ENCODE measurements at places on chromosomes 3 and 15.
A peak's percentile ranks its signal among the peaks of the same experiment; 100 is the strongest.

DNA sequence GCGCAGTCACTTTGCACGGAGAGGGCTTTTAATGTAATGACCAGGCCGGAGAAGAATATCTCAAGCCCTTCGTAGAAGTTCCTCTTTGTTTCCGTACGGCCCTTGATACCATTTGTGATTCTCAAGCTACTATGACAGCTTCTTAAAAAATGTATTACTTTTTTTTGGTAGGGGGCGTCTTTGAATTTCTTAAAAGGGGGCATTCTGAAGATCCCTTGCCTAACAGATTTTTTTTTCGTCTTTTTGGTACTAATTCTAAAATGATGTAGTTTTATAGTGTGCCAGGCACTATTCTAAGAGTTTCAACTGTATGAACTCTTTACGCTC is 614.0 kb downstream of the MCTP2 start:
- no peak for DNase-seq
- H3K27me3 ChIP-seq, result no peaks in the 10 kb centered on the region
- no peaks in the 10 kb centered on the region for H3K36me3 ChIP-seq
- no peak overlapping the region for H3K4me3 ChIP-seq

- no peak for DNase-seq
- H3K27ac ChIP-seq, result no peak overlapping the region
- H3K4me3 ChIP-seq, result no peak overlapping the region
- peaks cover 25% of the 10 kb centered on the region for H3K4me1 ChIP-seq
- H3K27me3 ChIP-seq, result no peaks in the 10 kb centered on the region
- H3K36me3 ChIP-seq, result peaks cover 5% of the 10 kb centered on the region
These were observed 66.2 kb downstream of the FEM1B start for GRCh38 chr15:68343579-68344225.

DNA sequence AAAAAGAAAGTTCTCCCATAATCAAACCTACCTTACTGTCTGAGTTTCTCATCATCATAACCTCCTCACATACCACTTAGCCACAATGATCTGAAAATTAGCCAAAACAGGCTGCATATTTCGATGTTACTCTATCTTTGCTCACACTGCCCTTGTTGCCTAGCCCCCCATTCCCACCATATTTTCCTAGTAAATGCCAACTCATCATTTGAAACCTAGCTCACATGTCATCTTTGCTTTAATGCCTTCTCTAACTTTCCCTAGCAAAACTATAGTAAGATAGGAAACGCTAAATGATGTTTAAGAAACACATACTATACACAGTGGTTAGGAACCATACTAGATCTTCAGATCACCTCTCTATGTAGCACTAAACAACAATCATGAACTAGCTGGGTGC is 64.9 kb downstream of the INO80 start:
- DNase-seq, result no peak
- no peak overlapping the region for H3K4me3 ChIP-seq
- H3K27ac ChIP-seq, result peak overlapping the region; percentile 23
- peaks cover 93% of the 10 kb centered on the region for H3K36me3 ChIP-seq

GRCh38 chr15:42724276-42724675 is 12.7 kb downstream of the CDAN1 start:
- H3K4me3 ChIP-seq, result no peak overlapping the region
- H3K36me3 ChIP-seq, result peaks cover 55% of the 10 kb centered on the region
- H3K4me1 ChIP-seq, result no peaks in the 10 kb centered on the region
- H3K27me3 ChIP-seq, result no peaks in the 10 kb centered on the region

DNA sequence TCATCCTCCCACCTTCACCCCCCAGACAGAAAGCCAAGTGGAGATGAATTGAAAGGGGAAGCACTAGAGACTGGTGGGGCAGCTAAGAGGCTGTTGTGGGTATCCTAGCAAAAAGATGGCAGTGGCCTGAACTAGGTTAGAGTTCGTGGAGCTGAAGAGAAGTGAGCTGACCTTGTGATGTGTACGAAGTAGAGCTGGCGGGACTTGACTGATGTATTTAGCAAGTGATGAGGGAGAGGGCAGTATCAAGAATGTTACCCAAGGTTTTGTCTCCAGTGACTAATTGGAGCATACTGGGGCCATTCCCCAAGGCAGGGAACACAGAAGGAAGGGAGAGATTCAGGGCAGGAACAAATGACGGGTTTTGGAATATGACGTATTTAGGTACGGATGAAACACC is 50.0 kb upstream of the CP start:
- H3K36me3 ChIP-seq, result no peaks in the 10 kb centered on the region
- H3K4me3 ChIP-seq, result no peak overlapping the region
- H3K27ac ChIP-seq, result peak overlapping the region; percentile 43
- H3K27me3 ChIP-seq, result no peaks in the 10 kb centered on the region
- peaks cover 5% of the 10 kb centered on the region for H3K4me1 ChIP-seq
- DNase-seq, result no peak

- peaks cover 6% of the 10 kb centered on the region for H3K36me3 ChIP-seq
- H3K4me3 ChIP-seq, result peak overlapping the region; percentile 73
- H3K27me3 ChIP-seq, result no peaks in the 10 kb centered on the region
- H3K4me1 ChIP-seq, result peaks cover 34% of the 10 kb centered on the region
These were observed 113.8 kb downstream of the MBNL1 start for GRCh38 chr3:152382312-152383135.

DNA sequence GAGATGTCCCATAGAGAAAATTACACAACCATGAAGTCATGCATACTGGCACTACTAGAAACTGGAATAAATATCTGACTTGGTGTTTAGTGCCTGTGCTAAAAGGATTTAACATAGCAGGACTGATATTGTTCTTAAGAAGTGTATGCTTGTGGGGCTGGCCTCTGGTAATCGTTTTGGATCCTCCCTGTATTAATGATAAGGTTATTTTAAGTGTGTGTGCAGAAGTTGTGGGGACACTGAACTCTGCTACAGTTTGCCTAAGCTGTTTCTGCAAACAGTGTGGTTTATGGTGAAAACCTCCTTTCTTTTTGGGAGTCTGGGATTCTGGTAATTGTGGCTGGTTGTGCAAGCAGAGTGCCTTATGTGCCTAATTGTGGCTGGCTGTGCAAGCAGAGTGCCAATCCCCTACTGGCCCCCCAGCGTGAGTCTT is 120.8 kb downstream of the CLASP2 start:
- peaks cover 6% of the 10 kb centered on the region for H3K4me1 ChIP-seq
- H3K27ac ChIP-seq, result no peak overlapping the region
- no peaks in the 10 kb centered on the region for H3K27me3 ChIP-seq
- no peak overlapping the region for H3K4me3 ChIP-seq
- peaks cover 25% of the 10 kb centered on the region for H3K36me3 ChIP-seq

DNA sequence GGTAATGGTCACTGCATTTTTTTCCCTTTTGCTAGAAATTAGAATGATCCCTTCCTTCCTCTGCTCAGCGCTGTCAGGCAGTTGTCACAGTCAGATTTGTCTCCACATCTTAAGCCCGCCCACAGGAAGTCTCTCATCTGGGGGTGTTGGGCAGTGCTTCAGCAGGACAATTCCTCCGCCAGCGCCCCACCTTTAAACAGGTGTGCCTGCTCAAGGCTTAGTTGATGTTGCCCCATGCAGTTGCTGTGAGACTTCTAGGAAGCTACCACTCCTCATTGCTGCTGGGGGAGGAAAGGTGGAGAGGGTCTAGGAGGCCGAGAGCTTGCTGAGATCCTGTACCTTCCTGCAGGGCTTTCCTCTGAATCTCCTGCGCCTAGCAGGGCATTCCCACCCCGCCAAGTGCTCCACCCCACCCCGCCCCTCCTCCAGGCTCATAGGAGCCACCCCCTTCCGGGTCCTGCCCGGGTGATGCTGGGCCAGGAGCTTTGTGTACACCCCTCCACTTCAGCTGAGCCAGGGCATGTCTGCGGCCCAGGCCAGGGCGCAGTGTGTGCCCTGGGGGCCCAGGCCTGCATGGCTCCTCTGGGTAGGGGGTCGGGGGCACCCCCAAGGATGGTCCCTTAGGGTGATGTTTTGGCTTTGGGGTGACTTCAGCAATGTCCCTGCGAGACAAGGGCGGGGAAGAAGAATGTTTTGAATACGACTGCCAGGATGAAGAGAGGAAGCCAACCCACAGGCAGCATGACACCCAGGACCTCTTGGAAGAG is 68.7 kb downstream of the TRAK1 start:
- H3K27me3 ChIP-seq, result no peaks in the 10 kb centered on the region
- H3K36me3 ChIP-seq, result peaks cover 6% of the 10 kb centered on the region
- DNase-seq, result peak; percentile 86

DNA sequence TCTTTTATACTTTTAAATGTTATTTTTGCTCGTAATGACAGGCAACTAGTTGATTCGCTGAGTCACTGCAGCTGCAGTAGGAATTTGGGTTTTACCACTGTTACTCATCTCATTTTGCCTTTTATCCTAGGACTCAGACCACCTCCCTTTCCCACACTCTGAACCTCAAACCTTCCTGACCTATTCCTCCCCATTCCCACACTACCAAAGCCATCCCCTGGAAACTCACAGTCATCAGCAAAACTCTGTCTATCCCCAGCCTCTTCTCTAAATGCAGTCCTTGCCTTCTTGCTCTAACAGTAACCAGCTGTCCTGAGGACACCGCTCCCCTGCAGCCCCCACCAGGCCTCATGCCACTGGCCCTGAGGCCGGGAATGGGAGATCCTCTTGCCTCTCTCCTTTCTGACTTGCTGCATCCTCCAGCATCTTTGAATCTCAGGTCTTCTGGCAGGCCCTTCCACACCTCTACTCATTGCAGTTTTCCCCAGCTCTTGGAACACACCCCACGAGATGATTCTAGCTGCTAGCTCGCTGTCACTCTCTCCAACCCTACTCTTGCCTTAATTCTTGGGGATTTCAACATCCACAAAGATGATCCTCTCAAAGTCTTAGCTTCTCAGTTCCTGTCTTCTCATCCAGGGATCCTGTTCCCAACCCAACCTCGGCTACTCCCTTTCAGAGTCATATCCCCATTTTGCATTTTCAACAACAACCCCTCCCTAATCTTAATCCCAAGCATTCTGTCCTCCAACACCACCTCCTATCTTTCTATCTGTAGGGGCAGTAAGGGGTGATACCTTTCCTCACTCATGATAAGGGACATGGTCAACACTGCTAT is 55.9 kb upstream of the C3orf80 start:
- H3K27me3 ChIP-seq, result no peaks in the 10 kb centered on the region
- DNase-seq, result peak; percentile 65
- H3K27ac ChIP-seq, result no peak overlapping the region
- no peaks in the 10 kb centered on the region for H3K36me3 ChIP-seq
- H3K4me3 ChIP-seq, result no peak overlapping the region

GRCh38 chr3:139848660-139849059 is 86.3 kb upstream of the CLSTN2 start:
- no peak for DNase-seq
- no peaks in the 10 kb centered on the region for H3K4me1 ChIP-seq
- no peak overlapping the region for H3K4me3 ChIP-seq
- no peaks in the 10 kb centered on the region for H3K27me3 ChIP-seq
- no peaks in the 10 kb centered on the region for H3K36me3 ChIP-seq

GRCh38 chr3:12986986-12987385 is 86.2 kb downstream of the IQSEC1 start:
- H3K27ac ChIP-seq, result no peak overlapping the region
- H3K4me3 ChIP-seq, result no peak overlapping the region
- no peaks in the 10 kb centered on the region for H3K27me3 ChIP-seq
- H3K36me3 ChIP-seq, result no peaks in the 10 kb centered on the region
- H3K4me1 ChIP-seq, result no peaks in the 10 kb centered on the region

- DNase-seq, result no peak
- H3K36me3 ChIP-seq, result no peaks in the 10 kb centered on the region
- H3K4me3 ChIP-seq, result no peak overlapping the region
- H3K27ac ChIP-seq, result no peak overlapping the region
These were observed 315.1 kb upstream of the PROK2 start for GRCh38 chr3:72100080-72100511.

DNA sequence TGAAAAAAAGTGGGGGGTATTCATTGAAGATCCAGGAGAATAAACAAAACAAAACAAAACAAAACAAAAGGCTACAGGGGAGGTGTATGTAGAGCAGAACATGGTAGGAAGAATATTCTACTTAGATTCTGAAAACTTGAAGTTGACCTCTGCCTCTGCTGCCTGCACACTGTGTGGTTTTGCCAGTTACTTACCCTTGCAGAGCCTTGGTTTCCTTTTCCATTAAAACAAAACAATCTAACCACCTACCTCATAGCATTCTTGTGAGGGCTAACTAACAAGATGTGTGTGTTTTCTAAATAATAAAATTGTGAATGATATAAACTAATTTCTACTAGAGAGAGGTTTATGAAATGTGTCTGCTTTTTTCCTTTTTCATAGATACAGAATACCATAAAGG is 423.1 kb downstream of the TIGIT start:
- no peaks in the 10 kb centered on the region for H3K27me3 ChIP-seq
- H3K4me3 ChIP-seq, result no peak overlapping the region
- H3K36me3 ChIP-seq, result no peaks in the 10 kb centered on the region
- H3K27ac ChIP-seq, result no peak overlapping the region
- no peak for DNase-seq

- no peak overlapping the region for H3K27ac ChIP-seq
- H3K36me3 ChIP-seq, result peaks cover 23% of the 10 kb centered on the region
- H3K27me3 ChIP-seq, result no peaks in the 10 kb centered on the region
- no peak for DNase-seq
These were observed 7.6 kb upstream of the SPTBN5 start for GRCh38 chr15:41901431-41901830.

GRCh38 chr3:50620420-50620819 is 3.5 kb downstream of the MAPKAPK3 start:
- peak overlapping the region; percentile 66 for H3K27ac ChIP-seq
- peaks cover 13% of the 10 kb centered on the region for H3K36me3 ChIP-seq
- peaks cover 42% of the 10 kb centered on the region for H3K4me1 ChIP-seq
- no peak overlapping the region for H3K4me3 ChIP-seq

GRCh38 chr3:8097690-8098089 is 403.9 kb upstream of the LMCD1 start:
- DNase-seq, result no peak
- no peak overlapping the region for H3K27ac ChIP-seq
- H3K4me3 ChIP-seq, result no peak overlapping the region
- no peaks in the 10 kb centered on the region for H3K27me3 ChIP-seq

GRCh38 chr3:195758721-195759353 is 38.1 kb downstream of the MUC20 start:
- H3K4me3 ChIP-seq, result no peak overlapping the region
- H3K27me3 ChIP-seq, result peaks cover 65% of the 10 kb centered on the region
- H3K36me3 ChIP-seq, result no peaks in the 10 kb centered on the region
- peaks cover 17% of the 10 kb centered on the region for H3K4me1 ChIP-seq
- no peak overlapping the region for H3K27ac ChIP-seq

DNA sequence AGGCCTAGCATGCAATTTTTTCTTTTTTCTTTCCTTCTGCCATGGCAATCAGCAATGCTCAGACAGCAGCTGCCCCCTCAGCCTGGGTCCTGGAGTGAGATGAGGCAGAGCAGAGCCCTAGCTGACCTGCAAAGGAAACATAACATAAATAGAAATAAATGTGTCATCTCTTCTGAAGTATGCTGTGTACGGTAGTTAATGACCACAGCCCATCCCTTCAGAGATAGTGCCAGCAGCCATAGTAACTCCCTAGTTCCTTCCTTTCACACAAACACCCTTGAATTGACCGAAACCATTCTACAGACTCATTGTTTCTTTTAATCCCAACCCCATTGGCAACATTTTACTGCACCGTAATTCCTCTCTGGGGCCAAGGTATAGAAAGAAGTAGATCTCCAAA is 8.4 kb upstream of the CD47 start:
- no peak overlapping the region for H3K4me3 ChIP-seq
- no peak overlapping the region for H3K27ac ChIP-seq
- no peak for DNase-seq
- H3K36me3 ChIP-seq, result no peaks in the 10 kb centered on the region
- no peaks in the 10 kb centered on the region for H3K27me3 ChIP-seq
- no peaks in the 10 kb centered on the region for H3K4me1 ChIP-seq

All from MCF 10A (cell line).